GM12892 (cell line): ENCODE measurements at places on chromosomes 4 and X.

DNA sequence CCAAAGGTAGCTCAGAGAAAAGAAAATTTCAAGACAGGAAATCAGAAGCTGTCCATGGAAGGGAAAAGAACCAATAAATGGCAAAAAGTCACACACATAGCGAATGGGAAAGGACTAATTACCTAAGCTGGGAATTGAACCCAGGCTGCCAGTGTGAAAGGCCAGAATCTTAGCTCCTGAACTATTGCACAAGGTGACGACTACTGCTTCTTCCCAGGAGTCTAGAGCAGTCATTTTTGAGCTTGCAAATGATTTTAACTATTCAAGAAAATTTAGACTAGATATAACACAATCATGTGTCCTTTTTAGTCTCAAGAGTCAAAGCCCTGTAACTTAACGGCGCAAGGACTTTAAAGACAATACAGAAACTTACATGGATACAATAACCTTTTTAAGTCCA is 34.1 kb upstream of the ZNF81 start:
- DNase-seq, result no peak

DNA sequence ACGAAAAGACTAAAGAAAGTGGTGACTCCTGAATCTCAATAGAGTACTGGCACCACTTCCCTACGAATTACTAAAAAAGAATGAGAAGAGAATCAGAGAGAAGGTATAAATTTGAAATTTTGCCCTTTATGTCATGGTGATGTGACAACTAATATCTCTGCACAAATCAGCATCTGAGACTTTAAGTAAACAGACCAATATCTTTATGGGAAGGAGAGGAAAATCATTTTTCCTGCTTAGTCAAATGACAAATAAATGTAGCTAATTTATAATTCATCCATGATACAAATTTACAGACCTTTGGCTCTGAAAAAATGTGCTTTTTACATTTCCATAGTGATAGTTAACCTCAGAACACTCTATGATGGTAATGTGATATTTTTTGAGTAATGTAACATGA is 424.8 kb upstream of the EPHA5 start:
- DNase-seq, result no peak

GRCh38 chr4:20287246-20287645 is 35.5 kb downstream of the SLIT2 start:
- DNase-seq, result no peak

- no peak for DNase-seq
Observed at GRCh38 chrX:45502396-45502795, 301.7 kb upstream of the DIPK2B start.

DNA sequence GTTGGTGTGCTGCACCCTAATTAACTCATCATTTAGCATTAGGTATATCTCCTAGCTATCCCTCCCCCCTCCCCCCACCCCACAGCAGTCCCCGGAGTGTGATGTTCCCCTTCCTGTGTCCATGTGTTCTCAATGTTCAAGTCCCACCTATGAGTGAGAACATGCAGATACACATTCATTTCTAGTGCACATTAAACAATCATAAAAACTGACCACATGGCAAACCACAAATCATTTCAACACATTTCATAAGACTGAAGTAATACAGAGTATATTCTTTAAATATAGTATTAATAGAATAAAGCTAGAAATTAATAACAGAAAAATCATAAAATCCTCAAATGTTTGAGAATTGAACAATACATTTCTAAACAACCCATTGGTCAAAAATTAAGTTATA is 34.1 kb downstream of the PRKG2 start:
- no peak for DNase-seq

DNA sequence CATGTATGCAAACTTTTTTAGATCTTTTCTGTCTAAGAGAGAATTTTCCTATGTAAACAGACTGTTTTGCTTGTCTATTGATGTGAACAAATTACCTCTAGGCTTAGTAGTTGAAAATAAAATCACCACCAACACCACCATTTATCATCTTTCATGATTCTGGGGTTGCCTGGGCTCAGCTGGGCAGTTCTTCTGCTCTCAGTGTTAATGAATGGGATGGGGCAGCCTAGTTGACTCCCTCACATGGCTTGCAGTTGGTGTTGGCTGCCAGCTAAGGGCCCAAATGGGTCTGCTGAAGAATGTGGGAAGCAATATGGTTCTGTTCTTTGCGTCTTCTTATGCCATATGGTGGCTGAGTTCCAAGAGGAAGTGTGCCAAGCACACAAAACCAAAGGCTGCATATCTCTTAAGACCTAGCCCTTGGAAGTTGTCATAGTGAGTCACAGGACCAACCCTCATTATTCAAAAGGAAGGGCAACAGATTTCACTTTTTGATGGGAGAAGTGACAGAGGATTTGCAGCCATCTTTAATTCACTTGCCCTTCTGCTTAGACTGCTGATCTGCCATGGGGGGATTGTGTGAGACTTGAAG is 17.9 kb downstream of the REELD1 start:
- DNase-seq, result no peak

- DNase-seq, result no peak
Observed at GRCh38 chr4:146638786-146639505, at the start of gene POU4F2. Gene POU4F2, plus strand, starts transcription at chr4:146638893. Its CDS starts 248 bp downstream, at chr4:146639141.
